ENCODE measurements at places on chromosomes 16 and 17. TPM values are rescaled to one million over a fixed set of nuclear protein-coding genes. Genes with fewer than 3 reads are reported as not detected.

DNA sequence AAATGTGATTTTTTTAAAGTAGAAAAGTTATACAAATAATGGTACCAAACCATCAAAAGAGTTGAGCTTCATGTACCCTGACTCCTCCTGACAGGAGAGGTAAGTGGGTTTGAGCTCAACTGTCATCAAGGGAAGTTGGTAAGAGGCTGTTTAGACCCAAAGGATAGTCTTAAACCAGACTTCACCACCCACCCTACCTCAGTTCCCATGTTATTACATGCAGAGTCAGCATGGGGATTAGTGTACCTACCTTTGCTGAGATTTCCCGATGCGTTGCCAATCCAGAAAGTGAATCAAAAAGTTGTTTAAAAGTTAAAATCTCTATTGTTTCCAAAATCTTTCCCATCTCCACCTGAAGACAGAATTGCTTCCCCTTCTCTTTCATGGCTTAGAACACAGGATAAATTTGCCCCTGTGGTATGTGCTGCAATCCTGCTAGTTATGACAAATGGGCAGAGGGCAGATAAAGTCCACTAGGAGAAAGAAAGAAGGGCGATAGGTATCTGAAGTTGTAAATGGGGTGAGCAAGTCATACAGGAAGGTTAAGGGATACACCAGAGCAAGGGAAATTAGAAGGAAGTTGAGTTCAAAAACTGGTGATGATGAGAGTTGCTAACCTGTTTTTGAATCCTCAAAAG lies 72.8 kb downstream of the NEUROD2 start:
- DNase-seq, result no peak

GRCh38 chr16:86432691-86433090 lies 77.6 kb upstream of the FOXF1 start:
- no peak for DNase-seq

GRCh38 chr17:31677681-31678080 lies 181.4 kb downstream of the COPRS start:
- DNase-seq, result no peak

DNA sequence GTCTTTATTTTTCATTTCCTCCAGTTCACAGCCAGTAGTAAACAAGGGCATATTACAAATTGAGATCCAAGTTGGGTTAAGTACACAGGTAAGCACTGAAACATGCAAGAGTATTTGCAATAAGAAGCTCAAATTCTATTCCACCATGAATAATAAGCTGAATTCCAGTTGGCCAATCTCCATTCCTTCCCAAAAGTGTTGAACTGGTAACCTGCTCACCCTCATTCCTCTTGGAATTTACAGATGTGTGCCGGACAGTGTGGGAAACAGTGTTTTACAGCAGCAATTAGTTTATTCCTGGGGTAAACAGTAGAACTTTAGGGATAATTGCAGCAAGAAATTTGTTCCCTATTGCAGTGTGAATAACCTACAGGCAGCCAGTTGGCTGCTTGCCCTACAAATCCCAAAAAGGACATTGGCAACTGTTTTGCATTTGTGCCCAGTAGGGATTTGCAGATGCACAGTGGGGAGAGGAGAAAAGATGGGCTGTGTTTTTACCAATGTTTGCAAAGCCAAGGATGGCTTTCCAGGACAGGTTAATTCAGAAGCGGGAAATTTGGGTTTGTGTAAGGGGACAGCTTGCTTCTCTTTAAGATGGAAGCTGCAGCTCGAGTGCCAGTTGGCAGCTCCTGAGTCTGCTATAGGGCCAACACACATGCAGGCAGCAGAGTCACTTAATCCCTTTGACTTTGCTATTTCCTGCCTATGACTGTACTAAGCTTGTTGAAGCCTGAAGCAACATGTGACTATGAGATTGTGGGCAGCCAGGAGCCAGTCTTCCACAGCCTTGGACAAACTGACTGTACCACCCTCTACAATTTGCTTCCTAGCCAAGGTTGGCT lies 318.9 kb downstream of the MAP2K6 start:
- no peak for DNase-seq

GRCh38 chr17:47278561-47278960 lies 24.9 kb downstream of the ITGB3 start:
- no peak for DNase-seq

- DNase-seq, result peak; percentile 37
Measured at GRCh38 chr16:21263640-21264570, 14.2 kb downstream of the CRYM start.

DNA sequence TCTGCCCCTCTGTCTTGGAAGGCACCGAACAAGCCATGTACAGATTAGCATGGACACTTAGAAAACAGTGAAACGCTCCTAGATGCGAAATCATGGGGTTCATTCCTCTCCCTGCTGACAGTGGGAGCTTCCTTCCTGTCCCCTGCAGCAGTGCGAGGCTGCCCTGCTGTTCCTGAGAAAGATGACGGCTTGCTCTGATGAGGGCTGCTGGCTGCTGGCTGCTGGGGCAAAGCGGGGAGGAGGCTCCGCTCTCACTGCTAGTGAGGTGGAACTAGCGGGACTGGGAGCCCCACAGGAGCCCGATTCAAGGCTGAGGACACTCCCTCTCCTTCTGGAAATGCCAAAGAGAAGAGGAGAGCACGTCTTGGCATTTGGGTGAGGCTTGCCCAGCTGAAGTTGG lies 25.9 kb upstream of the CACNG4 start:
- no peak for DNase-seq

DNA sequence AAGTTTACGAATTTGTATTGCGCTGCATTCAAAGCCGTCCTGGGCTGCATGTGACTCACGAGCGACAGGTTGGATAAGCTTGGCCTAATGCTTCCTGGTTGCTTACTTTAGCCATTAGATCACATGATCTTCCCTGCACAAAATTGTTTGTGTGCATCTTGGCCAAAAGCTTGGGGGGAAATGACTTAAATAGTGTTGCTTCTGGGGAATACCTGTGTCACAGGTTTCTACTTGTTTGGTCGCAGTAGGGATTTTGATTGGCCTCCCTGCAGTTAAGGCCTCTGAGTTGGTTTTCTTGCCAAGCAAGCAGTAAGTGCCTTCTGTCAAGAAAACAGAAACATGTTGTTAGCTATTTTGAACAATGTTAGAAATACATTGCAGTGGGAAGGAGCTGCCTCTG lies 39.6 kb upstream of the DUSP14 start:
- DNase-seq, result no peak

DNA sequence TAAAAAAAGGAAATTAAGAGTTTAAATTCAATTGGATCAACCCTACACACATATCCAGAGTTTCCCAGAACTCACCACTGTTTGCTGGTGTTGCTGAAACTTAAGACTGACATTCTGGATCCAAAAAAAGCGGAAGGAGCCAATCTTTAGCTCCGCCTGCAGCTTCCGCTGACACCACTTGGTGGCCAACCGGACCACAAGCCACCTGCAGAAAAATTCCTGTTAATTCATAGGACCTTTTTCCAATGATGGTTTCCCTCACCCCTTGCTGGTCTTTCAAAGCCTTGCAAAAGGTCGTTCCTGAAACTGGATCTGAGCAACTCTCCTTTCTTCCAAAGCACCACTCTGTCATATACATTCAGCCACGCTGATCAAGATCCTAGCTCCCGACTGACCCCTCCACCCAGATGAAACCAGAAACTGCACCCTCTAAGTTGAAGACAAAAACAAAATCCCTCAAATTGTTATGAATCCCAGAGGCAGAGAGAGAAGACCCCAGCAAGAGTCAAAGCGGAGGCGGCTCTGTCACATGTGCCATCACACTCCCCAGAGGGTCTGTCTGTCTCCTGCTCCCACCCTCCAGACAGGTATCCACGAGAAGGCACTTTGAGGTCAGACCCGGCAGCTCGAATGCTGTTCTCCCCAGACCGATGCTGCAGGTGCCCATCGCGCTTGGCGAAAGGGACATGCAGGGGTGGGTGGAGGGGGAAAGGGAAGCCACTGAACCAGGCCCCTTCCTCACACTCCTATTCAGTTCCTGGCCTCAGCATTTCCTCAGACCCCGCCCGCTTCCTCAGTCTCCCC lies 773 bp downstream of the BLTP2 start:
- DNase-seq, result no peak

- no peak for DNase-seq
Measured at GRCh38 chr16:11679250-11679649, 11.0 kb downstream of the SNN start.

The CCL11 gene
- not detected for total RNA-seq

The CTRB1 gene
- total RNA-seq, result not detected

The SHCBP1 gene
- total RNA-seq, result not detected
